Activated CD4-positive, alpha-beta T cell treated with anti-CD3 and anti-CD28 coated beads for 48 hours (primary cell): ENCODE measurements at places on chromosomes 5 and 9.

GRCh38 chr9:29717631-29718030, 2144.3 kb upstream of the C9orf72 start:
- no peak for DNase-seq

- DNase-seq: no peak
These were observed 391.1 kb downstream of the TLE4 start for GRCh38 chr9:79962836-79963235.

DNA sequence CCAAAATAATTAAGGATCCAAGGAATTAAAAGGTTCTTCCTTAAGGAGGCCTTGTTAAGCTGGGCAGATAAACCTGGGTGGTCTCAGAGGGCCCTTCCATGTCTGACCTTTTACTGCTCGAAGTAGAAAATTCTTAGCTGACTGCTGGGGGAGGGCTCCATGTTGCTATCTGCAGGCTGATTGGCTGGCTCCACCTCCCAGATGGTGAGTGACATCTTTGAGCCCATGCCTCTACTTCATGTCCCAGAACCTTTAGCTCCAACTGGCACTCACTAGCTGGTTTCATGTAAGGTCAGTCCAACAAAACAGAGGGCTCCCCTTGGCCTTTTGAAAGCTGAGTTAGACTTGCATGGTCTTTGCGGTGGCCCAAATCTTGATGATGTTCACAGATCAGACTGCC, 188.2 kb downstream of the PAX5 start:
- DNase-seq: no peak

DNA sequence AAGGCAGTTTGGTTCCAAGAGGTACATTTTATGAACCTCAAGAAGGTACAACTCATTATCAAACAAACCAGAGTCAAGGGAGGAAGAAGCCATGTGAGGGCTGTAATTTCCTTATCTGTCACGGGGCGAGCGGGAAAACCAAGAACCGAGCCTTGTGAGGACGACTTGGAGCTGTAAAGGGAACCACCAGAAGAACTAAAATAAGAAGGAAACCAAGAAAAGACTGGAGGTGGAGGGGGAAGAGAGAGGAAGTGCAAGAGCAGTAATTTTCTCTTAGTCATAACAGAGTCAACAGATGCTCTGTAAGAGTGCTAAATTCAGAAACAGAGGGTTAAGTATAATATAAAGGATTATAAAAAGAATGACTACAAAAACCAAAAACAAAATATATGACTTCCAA, 127.1 kb downstream of the DIRAS2 start:
- DNase-seq: no peak

- DNase-seq: peak; percentile 88
These were observed 544 bp downstream of the NPM1 start for GRCh38 chr5:171387970-171388815.

DNA sequence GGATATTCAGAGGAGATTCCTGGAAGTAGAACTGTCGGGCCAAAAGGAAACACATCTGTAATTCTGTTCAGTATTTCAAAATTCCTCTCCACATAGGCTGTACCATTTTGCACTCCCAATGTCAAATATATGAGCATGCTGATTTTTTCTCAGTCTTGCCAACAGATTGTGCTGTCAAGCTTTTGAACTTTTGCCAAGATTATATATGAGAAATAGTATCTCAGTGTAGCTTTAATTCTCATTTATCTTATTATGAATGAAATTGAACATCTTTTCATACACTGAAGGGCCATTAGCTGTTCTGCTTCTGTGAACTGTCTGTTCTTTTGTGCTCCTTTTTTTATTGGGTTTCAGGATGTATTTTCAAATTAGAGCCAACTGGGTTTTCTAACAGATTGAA, 907.1 kb downstream of the MAT2B start:
- no peak for DNase-seq

GRCh38 chr5:110899566-110900412, 161.0 kb downstream of the SLC25A46 start:
- no peak for DNase-seq

DNA sequence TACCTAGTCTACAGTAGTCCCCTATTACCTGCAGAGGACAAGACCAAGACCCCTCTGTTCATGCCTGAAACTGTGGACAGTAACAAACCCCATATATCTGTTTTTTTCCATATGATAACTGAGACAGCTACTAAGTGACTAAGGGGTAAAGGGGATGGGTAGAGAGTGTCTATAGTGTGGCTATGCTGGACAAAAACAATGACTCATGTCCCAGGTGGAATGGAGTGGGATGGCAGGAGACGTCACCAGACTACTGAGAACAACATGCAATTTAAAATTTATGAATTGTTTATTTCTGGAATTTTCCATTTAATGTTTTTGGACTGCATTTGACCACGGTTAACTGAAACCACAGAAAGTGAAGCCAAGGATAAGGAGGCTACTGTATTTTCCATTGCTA, 171.8 kb downstream of the AGTPBP1 start:
- DNase-seq: no peak

- no peak for DNase-seq
These were observed 71.5 kb downstream of the GDNF start for GRCh38 chr5:37768371-37768770.

DNA sequence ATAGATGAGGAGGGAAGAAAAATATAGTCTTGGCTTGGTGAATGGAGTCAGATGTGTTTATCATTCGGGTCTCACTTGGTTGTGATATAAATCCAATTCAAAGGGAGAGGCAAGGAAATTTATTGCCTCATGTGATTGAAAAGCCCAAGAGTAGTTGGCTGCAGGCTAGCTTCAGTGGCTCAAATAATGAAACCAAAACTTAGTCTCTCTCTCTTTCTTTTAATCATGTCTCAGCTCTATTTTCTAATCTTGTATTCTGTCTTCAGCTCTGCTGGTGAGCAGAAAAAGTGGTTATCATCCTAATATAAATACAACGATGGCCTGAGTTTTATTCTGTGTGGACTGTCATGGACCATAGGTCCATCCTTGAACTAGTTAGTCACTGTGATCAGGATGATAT, 234.2 kb upstream of the PPP1R2B start:
- no peak for DNase-seq
